ENCODE measurements at places on chromosomes 12 and 14.

GRCh38 chr12:4482936-4483335, 37.3 kb upstream of the FGF6 start:
- DNase-seq, result no peak

DNA sequence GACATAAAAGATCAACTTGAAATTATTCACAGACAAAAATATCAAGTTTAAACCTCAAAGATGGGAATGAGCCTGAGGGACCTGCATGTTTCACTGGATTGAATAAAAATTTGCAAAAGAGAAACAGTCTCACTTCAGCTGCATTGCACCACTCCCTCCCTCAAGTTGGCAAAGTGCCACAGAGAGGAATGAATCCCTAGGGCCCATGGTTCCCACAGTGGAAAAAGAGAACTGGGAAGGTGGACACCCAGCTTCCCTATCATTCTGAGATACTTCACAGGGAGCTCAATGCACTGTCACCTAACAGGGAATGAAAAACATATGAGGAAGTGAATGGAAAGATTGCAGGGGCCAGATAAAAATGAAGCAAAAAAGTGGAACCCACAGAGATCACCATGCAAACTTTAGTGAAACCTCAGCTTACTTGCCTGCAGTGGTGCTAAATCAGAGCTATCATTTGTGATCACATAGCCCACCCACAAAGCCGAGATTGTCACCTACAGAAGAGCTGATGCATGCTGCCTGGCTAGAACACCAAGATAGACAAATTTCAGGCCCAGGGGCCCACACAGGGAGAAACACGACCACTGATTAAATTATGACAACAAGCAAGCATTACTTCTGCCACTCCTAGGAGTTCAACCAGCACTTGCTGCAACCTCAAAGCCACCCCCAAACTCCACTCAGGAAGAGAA, 911.3 kb downstream of the LRFN5 start:
- no peak for DNase-seq

GRCh38 chr12:120642121-120642520, 1.7 kb downstream of the CABP1 start:
- DNase-seq, result no peak

DNA sequence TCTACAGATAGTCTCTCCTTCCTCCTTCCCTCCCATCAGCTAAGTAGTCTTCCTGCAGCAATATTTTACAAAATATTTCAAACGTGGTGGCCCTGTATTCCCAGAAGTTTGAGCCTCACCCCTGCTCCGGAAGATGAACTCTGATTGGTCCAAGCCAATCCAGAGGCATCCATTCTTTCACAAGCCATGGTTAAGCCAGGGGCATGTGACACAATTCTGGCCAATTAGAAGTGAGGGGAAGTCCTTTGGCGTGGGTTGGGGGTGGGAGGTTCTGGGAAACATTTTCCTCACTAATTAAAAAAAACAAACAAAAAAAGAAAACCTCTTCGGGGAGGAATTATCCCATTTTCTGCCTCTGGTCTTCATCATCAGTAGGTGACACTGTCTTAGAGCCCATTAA, 69.4 kb upstream of the GSC start:
- no peak for DNase-seq

GRCh38 chr12:101793401-101793800, 37.4 kb downstream of the GNPTAB start:
- DNase-seq, result no peak

GRCh38 chr14:49516286-49516685, 69.9 kb downstream of the RPS29 start:
- DNase-seq, result no peak

- no peak for DNase-seq
Observed at GRCh38 chr14:81276073-81277069, 55.6 kb upstream of the GTF2A1 start.

DNA sequence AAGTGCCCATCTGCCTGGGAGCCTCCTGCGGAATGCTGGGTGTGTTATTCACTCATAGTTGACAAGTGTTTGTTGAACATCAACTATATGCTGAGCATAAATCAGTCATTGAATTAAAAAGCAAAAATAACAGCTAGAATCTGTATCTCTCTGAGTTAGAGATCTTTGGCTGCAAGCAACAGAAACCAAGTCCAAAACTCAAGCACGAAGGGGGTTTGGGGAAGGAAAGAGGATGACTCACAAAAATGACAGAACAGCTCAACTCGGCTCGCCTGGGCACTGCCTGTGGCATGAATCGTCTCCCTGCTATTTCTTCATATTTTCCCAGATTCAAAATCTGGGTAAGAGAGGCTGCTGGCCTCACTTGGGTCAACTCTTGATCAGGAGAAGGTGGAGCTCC, 72.6 kb upstream of the NCOR2 start:
- no peak for DNase-seq

DNA sequence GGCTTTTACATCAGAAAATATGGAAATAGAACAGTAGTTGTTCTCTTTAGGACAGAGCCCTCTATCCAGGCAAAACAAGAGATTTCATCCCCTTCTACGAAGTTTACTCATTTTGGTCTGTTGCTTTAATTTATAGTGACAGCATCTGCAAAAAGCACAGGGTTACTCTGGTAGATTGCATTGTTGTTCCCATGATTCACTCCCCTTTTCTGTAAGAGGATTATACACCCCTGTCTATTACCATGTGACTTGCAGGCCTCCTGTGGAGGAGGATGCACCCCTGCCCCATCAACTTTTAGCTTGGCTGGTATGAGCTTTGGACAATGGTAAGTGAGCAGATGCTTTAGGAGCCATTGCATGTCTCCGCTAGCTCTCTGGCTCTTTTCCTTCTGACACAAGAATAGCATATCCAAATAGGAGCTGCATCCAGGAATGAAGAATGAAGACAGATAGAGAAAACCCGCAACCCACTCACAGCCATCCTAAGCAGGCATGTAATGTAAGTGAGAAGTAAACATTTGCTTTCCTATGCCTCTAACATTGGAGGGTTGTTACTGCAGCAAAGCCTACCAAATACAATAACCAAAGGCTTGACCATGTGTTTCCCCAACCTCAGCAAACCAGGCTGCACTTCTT, 304.2 kb downstream of the AKAP6 start:
- DNase-seq, result no peak

DNA sequence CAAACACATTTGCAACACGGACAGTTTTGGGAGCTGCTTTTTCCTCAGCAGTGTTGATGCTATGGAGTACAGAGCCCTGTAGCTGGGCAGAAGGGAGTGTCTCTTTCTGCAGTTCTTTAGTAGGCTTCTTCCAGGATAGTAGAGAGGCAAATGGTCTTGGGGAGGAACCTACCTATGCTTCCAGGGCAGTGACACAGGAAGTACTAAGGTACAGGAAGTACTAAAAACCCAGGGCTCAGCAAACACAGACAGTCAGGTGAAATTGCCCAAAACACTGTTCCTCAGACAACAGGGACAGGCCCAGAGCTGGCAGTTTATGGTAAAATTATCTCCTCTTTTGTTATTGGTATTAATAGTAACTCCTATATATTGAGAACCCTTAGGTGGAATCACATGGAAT, 217.6 kb downstream of the TTC8 start:
- DNase-seq, result no peak

- DNase-seq, result peak; percentile 1
Observed at GRCh38 chr14:59126714-59127436, 61.6 kb upstream of the DAAM1 start.

DNA sequence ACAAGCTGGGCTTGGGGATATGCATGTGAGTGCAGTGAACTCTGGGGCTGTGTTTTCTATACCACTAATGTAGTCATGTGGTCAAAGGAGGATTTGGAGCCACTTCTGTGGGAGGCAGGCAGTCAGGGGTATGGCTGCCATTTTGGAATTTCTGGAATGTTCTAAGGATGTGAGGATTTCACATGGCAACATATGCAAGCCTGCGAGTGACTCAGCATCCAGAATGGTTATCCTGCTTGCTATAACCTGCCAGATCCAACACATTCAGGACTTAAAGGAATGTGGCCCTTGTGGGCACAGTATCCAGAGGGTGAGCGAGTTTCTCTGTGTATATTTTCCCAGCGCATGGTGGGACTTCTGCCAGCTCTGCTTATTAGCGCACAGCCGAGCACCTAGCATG, 249.2 kb upstream of the PWP1 start:
- DNase-seq, result no peak

DNA sequence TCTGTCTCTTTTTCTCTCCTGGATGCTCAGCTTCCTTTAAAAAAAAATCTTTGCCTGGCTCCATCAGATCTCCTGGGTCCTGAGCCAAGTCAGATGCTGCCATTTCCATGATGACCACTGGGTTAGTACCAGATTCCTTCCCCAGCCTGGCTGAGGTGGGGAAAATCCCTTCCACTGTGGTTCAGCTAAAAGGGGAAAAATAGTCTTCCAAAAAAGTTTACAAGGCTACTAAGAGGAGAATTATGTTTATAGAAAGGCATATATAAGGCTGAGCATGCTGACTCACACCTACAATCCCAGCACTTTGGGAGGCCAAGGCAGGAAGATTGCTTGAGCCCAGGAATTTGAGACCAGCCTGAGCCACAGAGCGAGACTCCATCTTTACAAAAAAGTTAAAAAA, 28.4 kb upstream of the GAS2L3 start:
- DNase-seq, result no peak

GRCh38 chr12:42511656-42512055, 77.9 kb downstream of the PRICKLE1 start:
- no peak for DNase-seq

DNA sequence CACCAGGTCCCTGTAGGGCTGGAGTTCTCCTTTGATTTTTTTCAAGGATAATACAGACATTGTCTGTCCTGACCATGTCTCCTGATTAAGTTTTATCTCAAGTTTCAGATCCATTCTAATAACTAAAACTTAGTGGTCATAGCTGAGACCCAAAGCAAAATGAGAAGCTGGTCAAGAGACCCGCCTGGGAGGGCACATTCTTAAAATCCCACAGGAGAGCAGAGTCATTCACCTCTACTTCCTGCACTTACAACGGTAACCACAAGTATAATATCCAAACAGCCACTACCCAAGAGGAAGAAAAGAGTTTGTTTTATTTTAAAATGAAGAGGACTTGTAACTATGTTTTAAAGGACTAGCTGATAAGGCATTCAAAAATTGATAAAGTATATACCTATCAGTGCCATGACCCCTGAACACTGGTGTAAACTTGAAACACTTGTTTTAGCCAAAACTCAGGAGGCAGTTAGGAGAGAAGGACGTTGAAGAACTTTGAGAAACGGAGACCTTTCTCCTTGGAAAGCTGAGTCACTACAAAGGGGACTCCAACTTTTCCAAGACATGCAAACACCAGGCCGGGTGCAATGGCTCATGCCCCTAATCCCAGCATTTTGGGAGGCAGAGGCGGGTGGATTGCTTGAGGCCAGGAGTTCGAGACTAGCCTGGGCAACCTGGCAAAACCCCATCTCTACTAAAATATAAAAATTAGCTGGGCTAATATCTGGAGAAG, 478.2 kb downstream of the GLT1D1 start:
- DNase-seq, result no peak

GRCh38 chr14:49982082-49982481, 89.2 kb downstream of the ARF6 start:
- DNase-seq, result no peak

GRCh38 chr12:106289196-106289681, 13.3 kb upstream of the TCP11L2 start:
- no peak for DNase-seq

DNA sequence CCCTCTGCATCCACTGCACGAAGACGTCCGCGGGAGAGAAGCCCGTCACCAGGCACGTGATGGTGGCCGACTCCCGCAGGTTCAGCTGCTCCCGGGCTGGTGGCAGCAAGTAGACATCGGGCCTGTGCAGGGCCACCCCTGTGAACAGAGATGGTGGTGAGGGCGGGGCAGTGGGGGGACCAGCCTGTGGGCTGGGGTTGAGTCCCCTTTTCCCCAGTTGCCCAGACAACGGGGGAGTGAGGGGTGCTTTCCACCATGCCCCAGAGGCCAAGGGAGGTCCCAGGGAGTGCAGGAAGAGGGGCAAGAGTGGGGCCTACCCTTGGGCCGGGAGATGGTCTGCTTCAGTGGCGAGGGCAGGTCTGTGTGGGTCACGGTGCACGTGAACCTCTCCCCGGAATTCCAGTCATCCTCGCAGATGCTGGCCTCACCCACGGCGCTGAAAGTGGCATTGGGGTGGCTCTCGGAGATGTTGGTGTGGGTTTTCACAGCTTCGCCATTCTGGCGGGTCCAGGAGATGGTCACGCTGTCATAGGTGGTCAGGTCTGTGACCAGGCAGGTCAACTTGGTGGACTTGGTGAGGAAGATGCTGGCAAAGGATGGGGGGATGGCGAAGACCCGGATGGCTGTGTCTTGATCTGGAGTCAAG, 328.3 kb downstream of the TMEM121 start:
- DNase-seq, result no peak

- DNase-seq, result no peak
Observed at GRCh38 chr14:68191567-68192321, 372.2 kb downstream of the RAD51B start.

DNA sequence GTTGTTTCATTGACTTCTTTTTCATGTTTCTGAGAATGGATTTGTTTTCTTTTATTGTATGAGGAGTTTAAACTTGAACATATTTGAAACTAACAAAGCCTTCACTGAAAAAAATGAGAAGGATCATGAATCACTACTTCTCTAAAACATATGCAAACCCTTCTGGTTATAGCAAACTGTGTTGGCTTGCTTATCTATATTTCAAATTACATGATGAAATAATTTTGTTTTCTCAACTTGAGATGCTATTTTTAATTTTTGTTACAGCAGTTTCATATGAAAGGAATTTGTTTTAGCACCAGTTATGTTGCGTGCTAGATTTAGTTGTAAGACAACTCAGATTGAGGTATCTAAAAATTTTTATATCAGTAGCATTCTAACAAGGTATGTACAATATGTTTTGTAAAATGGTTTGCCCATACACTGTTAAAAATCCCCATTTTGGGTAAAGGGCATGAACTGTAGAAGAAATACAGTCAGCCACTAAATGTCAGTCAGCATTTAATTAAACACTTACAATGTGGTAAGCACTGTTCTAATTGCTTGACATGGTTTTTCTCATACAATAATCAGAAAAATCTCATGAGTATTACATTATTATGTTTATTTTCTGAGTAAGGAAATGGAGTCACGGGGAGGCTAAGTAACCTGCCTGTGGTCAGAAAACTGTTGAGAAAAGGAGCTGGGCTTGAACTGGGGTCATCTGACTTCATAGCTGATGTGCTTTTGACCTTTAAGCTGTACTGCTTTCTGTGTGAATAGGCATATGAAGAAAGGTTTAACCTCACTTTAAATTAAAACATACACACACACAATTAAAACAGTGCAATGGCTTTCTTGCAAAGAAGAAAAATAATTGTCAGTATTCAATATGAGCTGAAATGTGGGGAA, 105.7 kb downstream of the PLEKHA5 start:
- DNase-seq, result no peak

Measured in activated CD4-positive, alpha-beta T cell treated with anti-CD3 and anti-CD28 coated beads for 24 hours (primary cell).